ENCODE measurements at places on chromosomes 3 and 15.

GRCh38 chr15:25713736-25714537 lies 149.2 kb downstream of the ATP10A start:
- no peak for DNase-seq

DNA sequence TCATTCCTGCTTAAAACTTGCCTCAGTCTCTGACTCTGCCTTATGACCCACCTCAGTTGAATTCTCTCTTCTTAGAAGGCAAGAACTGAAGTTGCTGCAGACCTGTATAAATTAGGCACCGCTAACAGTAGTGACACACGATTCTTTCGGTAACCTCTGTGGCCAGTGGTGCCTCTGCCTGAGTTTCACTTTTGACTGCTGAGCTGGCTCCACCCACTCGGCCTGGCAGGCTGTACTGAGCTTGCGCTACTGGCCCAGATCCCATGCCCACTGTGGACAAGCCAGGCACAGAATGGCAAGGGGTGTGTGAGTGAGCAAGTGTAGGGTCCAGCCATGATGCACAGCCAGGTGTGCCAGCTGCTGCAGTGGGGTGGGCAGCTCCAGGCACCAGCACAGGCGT lies 19.1 kb upstream of the EIF1B start:
- DNase-seq: no peak

GRCh38 chr3:21256932-21257331 lies 494.1 kb downstream of the ZNF385D start:
- no peak for DNase-seq

DNA sequence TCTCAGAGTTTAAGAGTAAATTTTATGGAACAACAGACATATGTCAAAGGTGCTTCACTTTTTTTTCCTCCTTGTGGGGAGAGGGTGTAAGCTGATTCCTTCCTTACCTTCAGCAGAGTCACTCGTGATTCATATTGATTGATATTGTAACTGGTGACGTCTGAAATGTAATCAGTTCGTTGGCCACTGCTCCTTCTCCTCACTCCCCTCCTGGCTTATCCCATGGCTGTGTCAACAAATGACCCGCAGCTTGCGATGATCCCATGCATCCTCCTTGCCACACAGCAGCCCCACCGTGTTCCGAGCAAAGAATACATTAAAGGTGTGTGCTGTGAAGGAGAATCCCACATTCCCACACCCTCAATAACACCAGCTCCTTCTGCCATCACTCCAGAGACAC lies 7.3 kb downstream of the MGLL start:
- DNase-seq: no peak

DNA sequence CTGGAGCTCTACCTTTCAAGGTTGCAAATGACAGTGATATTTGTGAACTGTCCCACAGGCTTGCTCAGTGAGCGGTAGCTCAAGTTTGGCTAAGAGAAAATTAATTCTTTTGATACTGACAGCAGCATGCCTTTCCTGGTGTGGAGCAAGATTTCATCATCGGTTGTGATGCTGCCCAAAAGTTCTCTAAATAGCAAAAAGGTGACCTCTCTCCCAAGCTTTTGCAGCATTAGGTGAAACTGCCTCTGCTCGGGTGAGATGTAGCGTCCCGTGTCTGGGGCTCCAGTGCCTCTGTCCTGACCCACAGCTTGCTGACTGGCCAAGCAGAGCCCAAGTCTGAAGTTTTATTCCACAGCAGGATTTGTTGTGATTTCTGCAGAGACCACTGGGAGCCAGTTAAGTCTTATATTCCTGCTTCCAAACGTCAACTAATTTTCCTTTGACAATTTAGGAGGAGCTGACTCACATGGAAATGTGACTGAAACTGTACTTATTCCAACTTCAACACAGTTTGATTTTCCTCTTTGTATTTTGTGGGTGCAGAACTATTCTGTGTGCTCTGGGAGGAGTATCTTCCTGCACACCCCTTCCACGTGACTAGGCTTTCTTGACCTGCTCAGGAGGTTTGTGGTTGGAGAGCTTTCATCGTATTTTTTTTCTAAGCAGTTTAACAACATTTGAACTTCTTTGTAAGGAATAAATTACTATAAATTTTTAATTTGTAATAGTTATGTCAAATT lies 5.9 kb downstream of the SYNM start:
- DNase-seq: no peak

DNA sequence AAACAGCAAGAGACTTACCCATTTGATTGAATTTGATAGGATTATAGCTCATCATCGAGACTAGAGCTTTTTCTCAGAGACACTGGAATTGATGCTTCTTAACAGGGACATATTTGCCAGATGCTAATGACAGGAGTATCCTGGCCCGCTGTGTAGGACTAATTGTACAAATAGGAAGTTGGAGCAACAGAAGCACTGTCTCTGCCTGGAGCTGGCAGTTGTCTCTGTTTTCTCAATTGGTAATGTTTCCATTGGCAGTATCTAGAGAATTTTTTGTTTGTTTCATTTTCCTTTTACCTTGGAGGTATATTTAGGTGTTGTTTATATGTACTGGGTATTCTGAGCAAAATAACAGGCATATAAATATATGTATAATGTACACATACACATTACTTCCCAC lies 8.9 kb upstream of the PCOLCE2 start:
- DNase-seq: no peak

DNA sequence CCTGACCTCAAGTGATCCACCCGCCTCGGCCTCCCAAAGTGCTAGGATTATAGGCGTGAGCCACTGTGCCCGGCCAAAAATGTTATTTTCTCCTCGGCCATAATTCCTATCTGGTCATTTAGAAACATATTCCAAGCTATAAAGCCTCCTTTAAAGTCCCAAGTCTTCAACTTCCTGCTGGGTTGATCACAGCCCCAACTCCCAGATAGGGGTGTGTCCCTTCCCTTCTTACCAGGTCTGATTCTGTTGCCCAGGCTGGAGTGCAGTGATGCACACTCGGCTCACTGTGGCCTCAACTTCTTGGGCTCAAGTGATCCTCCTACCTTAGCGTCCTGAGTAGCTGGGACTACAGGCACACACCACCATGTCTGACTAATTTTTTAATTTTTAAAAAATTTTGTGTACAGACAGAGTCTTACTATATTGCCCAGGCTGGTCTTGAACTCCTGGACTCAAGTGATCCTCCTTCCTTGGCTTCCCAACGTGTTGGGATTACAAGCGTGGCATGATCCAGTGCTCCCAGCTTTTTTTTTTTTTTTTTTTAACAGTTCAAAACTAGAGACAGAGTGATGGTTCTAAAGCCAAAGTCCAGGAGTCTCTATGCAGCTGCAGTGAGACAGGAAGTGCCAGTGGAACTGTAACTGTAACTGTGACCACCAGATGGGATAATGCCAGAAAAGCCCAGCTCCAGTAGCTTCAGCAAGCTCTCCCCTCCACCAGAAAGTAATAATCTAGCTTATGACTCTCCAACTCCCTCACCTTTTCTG lies 8.2 kb upstream of the PRKAR2A start:
- no peak for DNase-seq

DNA sequence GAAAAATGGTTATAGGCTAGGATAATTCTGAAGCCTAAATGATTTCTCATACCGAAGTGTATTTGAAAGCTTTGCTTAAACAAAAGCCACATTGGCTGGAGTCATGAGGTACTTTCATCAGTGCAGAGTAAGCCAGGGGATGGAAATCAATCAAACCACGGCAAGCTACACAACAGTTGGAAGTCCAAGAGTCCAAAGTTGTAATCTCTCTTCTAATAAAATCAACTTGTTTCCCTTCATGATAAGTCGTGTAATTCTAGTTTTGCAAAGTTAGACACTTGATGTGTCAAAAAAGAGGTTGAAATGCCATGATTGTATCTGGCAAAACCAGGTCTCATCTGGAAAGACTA lies 250.5 kb upstream of the VEPH1 start:
- DNase-seq: no peak

DNA sequence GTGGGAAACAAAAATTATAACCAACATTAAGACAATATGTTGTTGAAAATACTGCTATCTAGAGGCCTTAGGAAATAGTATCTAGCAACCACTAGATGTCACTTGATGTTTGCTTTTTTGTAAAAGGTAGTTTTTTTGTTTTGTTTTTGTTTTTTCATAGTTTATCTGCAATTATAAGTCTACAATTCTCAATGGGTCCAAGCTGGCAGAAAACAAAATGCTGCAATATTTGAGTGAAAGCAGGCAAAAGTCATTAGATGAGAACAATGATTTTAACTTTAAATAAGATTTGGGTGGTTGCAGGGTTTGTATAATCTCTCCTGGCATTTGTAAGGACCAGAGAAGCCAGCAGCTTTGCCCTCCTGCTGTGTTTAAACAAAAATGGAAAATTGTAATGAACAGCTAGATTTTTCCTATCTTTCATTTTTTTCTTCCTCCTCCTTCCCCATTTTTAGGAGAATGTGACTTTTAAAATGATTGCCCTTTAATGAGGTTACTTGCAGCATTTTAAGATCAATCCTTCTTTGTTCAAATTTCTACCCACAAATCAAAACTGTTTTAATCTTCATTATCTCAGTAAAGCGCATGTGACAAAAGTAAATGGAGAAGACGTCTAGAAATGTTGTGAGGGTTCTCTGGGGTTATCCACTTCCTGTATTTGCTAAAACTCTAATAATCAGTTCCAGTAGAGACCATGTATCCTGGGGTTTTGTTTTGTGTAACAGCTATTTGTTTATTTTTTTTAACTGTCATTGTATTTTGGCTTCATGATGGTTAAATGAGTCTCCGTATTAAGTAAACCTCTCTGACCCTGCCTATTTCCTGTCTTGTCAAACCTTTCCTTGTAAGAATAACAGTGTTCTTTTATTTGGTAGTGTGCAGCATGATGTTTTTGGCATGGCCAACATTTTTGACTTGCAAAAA lies 27.3 kb downstream of the DUT start:
- DNase-seq: peak; percentile 40

DNA sequence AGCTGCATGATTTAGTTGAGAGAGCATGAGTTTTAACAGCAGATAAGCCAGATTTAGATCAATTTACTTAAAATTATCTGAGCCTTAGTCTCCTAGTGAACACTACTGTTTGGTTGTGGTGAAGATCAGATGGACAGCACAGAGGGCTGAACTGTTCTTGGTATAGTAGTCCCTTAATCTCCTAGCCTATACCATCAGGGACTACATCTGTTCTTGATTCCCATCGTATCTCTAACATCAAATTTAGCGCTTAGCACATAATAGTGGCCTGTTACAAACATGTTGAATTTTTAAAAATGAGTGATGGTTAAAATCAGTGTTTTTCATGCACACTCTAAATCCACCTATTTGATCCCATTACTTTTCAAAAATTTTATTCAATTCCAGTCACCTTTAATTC lies 507.7 kb downstream of the GRM7 start:
- DNase-seq: no peak

- no peak for DNase-seq
Observed at GRCh38 chr3:151838574-151839312, 24.8 kb downstream of the AADAC start.

DNA sequence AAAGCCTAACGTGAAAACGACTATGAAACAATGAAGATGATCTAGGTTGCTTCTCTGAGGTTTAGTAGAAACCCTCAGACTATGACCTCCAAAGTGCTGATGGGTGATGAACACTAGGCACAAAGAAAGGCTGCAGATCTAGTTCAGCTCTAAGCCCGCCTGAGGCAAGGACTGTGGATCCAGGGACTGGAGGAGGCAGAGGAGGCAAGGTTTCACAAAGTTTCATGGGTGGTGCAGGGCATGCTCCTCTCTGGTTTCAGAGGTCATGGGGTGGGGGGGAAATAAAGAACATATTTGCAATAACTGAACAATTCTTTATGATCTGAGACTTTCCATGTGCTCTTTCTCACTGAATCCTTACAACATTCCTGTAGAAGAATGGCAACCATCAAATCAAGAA lies 679.2 kb downstream of the NTRK3 start:
- no peak for DNase-seq

GRCh38 chr3:53821631-53822121 lies 24.5 kb downstream of the CHDH start:
- no peak for DNase-seq

- no peak for DNase-seq
Observed at GRCh38 chr3:106624154-106624553, 753.1 kb upstream of the CCDC54 start.

DNA sequence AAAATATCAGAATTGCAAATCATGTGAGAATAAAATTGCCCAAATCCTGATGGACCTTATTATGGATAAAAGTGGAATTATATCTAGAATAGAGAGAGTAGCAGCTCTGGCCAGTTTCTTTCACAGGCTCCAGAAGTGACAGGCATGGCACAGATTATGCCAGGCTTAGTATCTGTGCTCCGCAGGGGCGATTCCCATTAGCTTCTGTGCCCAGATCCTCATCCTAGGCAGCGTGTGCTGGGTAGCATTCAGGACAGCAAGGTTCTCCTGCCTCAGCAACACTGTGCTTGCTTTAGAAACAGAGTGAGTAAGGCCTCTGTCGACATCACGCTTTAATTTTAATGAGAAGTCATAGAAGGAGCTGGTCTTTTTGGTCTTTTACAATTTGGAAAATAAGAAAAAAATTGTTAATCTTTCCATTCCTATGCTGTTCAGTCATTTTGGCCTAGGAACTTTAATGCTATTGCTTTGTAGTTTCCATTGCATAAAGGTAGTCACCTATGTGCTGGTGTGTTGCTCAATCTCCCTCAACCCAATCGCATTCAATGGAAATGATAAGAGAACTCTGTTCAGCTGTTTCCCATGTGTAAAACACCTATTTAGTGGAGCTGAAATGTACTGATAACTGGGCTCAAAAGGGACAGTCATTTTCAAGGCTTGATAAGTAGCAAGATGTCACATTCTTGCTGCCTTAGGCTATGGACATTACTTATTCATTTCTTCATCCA lies 770.1 kb downstream of the AGBL1 start:
- no peak for DNase-seq

GRCh38 chr3:45664578-45664977 lies 24.6 kb upstream of the SACM1L start:
- no peak for DNase-seq

DNA sequence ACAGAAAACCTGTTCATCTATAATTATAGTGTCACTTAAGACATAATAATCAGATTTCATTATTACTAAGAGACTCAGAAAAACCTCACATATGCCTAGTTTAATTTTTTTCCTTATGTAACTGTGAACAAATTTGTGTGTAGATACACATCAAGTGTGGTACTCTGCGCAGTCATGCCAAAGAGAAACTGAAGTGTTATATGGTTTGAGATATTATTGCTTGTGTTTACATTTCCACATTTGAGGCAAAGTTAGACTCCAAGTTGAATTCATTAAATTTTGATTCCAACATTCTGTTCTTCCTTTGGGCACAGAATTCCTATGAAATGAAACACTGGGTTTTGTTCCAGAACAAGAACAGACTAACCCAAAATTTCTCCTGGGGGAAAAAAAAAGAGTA lies 2.2 kb downstream of the MBNL1 start:
- no peak for DNase-seq
